ENCODE measurements at places on chromosomes 2 and 18. TPM values are rescaled to one million over a fixed set of nuclear protein-coding genes. Genes with fewer than 3 reads are reported as not detected.

Gene PKDCC
- polyA plus RNA-seq: 117 TPM

Gene ASB18
- polyA plus RNA-seq: 8.3 TPM

DNA sequence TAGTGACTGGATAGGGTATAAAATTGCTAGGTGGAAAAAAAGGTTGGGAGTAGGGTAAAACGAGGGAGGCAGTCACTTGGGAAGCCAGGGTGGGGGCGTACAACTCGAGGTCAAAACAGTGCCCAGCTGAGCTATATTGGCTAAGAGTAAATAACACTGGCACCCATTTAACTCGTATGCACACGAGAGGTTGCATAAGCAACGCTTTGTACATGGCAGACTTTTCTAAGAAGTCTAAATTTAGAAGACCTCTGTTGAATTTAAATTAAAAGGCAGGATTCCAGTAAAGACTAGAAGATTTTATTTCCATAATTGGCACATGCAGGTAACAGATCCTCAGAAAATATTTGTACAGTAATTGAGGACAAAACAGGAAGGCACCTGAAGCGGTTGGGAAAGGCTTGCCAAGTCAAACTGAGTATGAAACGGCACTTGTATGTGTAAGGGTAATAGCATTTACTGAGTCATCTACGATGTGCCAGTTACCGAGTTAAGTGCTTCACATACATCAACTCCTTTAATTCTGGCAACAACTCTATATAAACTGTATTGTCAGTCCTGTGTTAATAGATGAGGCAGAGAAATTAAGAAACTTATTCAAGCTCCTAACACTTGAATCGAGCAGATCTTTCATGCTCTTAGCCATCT, 1.4 kb upstream of the MALT1 start:
- no peak for DNase-seq

GRCh38 chr2:17162713-17163112, 355.5 kb downstream of the RAD51AP2 start:
- no peak for DNase-seq

DNA sequence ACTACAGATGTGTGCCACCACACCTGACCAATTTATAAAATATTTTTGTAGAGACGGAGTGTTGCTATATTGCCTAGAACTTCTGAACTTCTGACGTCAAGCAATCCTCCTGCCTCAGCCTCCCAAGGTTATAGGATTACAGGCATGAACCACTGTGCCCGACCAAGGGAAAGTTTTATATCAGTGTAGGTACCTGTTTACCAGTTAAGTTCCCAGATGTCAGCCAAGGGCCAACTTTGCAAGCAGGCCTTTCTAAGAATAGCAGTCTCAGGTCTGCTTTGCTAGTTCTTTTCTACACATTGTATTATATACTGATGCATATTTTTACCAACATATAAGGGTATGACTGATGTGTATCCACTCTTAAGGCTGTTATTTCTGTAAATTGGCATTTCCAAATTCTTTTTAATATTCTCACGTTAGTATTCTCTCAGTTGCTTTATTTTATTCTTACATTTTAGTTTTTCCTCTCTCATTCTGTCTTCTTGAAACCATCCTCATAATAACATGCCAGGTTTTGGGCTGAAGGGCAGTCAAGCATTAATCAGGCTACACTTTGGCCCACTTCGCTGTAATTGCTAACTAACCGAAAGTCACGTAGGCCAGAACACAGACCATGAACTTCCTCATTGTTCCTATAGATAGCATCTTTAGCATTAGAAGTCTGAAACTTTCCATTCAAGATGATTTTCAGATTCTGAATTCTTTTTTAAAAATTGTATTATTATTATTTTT, 25.0 kb upstream of the CXXC1 start:
- DNase-seq: no peak

GRCh38 chr2:29425866-29426265, 310.7 kb downstream of the CLIP4 start:
- DNase-seq: no peak

All from forelimb muscle (tissue), 1 donor.